ENCODE measurements at places on chromosomes 7 and 10.

- DNase-seq, result no peak
Observed at GRCh38 chr10:117311261-117311660, 64.0 kb downstream of the PDZD8 start.

GRCh38 chr10:28970231-28970630 is 292.9 kb downstream of the BAMBI start:
- DNase-seq, result no peak

DNA sequence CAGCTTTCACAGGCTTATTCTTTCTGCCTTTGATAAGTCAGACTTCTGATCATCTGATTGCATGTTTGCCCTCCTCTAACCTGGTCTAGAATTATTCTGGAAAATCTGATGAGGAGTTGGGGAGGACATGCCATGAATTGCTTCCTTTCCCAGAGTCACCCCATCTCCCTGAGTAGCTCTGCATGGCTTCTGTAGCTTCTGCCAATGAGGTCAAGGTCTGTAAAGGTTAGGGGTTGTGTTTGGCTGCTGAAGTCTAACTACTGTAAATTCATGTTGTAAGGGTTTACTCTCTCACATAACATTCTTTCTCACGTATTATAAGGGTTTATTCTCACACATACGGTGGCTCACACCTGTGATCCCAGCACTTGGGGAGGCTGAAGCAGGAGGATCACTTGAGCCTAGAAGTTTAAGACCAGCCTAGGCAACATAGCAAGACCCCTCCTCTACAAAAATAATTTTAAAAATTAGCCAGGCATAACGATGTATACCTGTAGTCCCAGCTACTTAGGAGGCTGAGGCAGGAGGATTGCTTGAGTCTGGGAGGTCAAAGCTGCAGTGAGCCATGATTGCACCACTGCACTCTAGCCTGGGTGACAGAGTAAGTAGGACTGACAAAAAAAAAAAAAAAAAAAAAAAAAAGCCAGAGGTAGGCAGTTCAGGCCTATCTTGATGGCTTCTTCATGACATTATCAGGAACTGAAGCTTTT is 10.7 kb downstream of the GSTO2 start:
- no peak for DNase-seq

DNA sequence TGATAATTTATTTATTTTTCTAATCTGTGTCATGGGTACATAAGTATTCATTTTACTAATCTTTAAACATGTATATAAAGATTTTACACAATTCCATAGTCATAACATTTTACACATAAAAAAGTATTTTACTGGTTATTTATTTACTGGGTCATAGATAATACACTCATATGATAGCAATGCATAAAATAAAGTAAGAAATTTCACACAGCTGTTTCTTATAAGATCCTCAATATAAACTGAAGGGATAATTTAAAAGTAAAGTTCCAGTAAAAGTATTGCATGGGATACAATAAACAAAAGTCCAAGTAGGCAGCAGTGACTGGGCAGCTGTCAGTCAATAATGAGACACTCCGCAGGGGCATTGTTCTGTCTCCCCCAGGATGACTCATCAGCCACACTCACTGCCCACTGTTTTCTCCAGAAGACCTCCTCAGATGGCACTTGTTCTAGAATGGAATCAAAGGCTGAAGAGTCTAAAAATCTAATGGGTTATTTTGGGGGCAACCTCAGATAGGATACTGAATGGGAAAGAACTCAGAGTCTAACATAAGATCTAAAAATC is 32.7 kb downstream of the DPY19L1 start:
- no peak for DNase-seq

- no peak for DNase-seq
Observed at GRCh38 chr10:28853195-28853594, 175.9 kb downstream of the BAMBI start.

- no peak for DNase-seq
Observed at GRCh38 chr7:80790877-80791276, 128.0 kb downstream of the SEMA3C start.

- no peak for DNase-seq
Observed at GRCh38 chr10:80068270-80068669, 10.2 kb upstream of the TMEM254 start.

GRCh38 chr7:26549281-26549944 is 257.8 kb downstream of the SNX10 start:
- no peak for DNase-seq

- DNase-seq, result no peak
Observed at GRCh38 chr10:29923416-29923965, 135.9 kb downstream of the JCAD start.

- no peak for DNase-seq
Observed at GRCh38 chr10:14782691-14783363, 8.1 kb upstream of the FAM107B start.

- no peak for DNase-seq
Observed at GRCh38 chr7:116572036-116572435, 47.2 kb downstream of the CAV1 start.

DNA sequence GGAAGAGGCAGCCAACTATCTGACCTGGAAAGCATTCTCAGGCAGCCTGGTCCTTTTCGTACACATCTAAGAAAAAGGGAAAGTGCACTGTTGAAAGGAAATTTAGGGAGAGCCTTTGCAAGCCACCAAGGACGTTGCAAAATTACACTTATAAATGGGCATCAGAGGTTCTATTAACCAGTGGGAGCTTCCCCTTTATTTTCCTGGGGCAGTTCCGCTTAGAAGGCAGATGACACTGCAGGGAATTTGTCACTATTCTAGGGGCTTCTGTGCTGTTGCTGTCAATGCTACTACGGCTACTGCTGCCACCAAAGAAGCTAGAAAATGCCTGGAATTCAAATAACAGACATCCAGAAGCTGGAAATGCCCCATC is 79.6 kb upstream of the AUTS2 start:
- DNase-seq, result no peak

DNA sequence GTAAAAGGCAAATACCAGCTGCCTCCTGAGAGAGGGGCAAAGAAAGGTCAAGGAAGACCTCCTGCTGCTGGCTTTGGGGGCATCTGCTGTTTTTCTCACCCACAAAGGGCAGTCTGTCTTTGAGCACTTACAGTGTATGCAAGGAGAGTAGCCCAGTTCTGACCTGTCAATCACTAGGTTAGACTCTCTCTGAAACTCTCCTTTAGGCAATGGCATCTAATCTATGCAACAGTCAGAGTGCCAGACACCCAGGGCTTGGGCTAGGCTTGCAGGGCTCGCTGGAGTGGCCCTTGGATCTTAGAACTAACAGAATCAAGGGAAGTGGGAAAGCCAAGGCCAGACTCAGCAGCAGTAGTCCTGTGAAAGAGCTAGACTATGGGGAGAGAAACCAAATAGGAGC is 522.9 kb downstream of the NRG3 start:
- DNase-seq, result no peak

DNA sequence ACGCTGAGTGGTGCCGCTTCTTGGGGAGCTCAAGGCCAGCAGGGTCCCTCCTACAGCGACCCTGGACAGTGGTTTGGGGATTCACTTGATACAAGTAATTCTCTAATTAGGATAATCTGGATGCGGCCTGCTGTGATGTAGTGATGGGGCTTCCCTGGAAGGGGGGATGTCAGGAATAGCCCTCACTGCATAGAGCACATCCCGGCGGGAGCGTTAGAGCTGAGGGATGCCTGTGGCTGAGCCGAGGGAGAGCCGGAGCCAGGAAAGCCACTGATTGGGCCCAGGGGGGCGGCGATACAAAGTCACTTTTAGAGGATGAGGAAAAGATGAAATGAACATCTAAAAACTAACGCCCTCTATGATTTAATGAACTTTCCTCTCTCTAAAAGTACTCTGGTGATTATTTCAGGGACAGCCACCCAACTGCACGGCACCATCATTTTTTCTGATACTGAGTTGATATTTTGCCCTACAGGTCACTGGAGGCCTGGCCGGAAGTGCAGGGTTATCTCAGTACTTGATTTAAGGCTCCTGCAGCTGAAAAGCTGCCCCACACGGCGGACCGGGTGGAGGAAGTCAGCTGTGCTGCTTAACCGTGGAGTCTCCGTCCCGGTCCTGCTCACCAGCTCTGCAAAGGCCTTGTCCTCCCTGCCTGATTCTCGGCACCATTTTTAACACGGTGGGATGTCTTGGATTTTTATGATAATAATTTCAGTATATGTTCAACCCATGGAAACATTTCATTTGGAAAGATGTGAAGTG is 518.8 kb downstream of the DNAJB6 start:
- no peak for DNase-seq

DNA sequence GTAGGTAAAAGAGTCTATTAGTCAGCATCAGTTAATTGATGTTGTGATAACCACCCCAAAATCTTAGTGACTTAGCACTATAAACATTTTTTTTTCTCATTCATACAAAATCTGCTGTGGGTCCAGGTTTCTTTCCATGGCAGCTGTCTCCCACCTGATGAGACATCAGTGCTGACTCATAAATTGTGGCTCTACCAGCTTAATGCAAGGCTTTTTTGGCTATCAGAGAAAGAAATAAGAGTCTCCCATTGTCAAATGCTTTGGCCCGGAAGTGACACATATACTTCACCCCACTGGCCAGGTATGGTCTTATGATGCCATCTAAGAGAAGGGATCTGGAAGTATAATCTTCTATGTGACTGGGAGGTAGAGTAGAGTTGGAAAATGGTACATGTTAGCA is 14.5 kb downstream of the DNAJB9 start:
- DNase-seq, result no peak

GRCh38 chr7:40243076-40243475 is 108.3 kb downstream of the SUGCT start:
- no peak for DNase-seq

GRCh38 chr10:53209944-53210611 is 437.5 kb upstream of the MBL2 start:
- DNase-seq, result peak; percentile 23

- DNase-seq, result no peak
Observed at GRCh38 chr7:103966593-103967277, 22.7 kb downstream of the RELN start.

GRCh38 chr10:128000471-128001362 is 93.8 kb downstream of the PTPRE start:
- no peak for DNase-seq

DNA sequence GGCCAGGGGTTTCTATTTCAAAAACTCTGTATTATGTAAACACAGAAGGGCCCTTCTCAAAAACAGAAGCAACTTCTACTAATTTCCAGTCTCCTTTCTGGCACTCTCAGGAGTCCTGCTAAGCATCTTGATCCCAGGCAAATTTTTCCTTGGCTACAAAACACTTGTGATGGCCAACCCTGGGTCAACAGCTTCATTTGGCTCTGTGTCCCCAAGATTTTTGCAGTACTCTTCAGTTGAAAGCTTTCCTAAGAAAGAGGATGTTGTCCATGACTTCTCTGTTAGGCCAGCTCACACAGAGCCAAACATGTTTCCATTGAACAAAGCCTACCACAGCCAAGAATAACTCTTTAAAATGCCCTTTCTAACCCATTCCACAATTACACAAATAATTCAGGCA is 99.0 kb upstream of the EGR2 start:
- DNase-seq, result no peak

DNA sequence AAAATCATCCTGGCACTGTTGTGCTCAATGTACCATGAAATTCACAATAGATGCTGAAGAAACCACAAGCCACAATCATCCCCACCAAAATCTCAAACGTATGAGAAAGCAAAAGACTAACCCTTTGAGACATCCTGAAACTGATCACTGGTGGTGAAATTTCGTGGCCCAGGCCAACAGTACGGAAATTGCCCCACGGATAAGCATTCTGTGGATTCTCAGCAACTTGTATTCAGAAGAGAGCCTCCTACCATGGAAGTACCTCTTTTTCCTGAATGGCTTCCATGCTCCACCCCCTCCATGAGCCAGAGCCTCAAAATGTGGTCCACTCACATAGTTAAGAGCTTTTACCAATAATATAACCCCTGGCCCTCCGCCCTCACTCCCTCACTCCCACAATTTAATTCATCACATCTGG is 163.9 kb upstream of the AUTS2 start:
- DNase-seq, result no peak

DNA sequence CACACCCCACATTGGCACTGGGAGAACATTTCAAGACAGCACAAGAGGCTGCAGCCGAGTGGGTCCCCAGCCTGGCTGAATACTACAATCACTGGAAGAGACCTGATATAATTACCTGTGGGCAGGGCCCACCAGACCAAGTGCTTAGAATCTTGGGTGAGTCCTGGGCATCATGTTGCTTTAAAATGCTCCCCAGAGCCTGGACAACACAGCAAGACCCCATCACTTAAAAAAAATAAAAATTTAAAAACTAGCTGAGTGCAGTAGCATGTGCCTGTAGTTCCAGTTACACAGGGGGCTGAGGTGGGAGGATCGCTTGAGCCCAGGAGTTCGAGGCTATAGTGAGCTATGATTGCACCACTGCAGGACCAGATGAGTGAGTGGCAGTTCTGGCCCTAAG is 28.1 kb downstream of the FAM171A1 start:
- no peak for DNase-seq

DNA sequence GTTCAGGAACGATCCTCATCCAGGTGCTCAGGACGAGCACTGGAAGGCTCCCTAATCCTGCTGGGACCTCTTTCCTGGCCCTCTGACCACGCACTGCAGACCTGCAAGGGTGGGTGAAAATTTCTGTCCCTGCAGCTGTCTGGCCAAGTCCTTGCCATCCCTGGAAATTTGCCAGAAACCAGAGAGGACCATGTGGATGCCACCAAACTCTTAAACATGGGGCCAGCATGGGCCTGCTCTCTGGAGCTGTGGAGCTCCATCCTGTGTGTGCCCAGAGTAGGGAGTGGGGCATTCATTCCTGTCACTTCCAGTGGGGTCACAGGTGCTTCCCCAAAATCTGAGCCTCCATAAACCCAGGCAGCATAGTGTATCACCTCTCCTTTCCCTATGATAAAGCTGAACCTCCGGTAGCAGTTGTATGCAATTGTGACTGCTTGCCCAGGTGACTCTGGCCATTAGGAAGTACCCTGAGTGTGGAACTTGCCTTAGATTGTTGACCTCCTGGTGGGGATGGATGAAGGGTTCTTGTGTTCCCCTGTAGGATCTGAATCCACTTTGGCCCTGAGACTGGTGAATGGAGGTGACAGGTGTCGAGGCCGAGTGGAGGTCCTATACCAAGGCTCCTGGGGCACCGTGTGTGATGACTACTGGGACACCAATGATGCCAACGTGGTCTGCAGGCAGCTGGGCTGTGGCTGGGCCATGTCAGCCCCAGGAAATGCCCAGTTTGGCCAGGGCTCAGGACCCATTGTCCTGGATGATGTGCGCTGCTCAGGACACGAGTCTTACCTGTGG is 57.1 kb downstream of the DMBT1 start:
- no peak for DNase-seq

- DNase-seq, result no peak
Observed at GRCh38 chr10:101207026-101207425, 22.2 kb downstream of the LBX1 start.

- no peak for DNase-seq
Observed at GRCh38 chr10:48494611-48495010, 110.3 kb downstream of the ARHGAP22 start.

- DNase-seq, result no peak
Observed at GRCh38 chr7:85833066-85833465, 646.2 kb upstream of the SEMA3D start.

DNA sequence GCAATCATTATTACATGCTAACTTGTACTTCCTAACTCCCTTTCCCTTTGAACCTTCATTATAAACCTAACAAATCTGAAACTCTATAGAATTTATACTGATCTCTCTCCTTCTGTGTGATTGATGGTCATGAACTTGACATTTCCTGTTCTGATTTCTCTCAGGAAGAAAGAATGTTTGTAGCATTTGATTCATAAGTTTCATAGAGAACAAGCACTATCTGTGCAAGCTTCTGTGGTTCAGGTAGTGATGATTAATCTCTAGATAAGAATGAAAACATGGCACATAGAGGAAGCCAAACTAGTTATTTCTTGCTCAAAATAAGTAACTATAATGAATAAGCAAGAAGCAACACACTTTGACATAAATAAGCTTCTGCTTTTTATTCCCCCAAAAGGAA is 34.2 kb downstream of the TFPI2 start:
- no peak for DNase-seq
